ENCODE measurements at places on chromosomes 11 and 22. TPM values are rescaled to one million over a fixed set of nuclear protein-coding genes. Genes with fewer than 3 reads are reported as not detected.

MAJIN gene
- total RNA-seq = not detected

KCNQ1OT1 gene
- 1.1 TPM for total RNA-seq

CAVIN3 gene
- total RNA-seq = not detected

PYGM gene
- 5.6 TPM for total RNA-seq

PLET1 gene
- total RNA-seq = not detected

PHF21A gene
- total RNA-seq = 50.3 TPM
